ENCODE measurements at places on chromosomes 6 and 20. TPM values are rescaled to one million over a fixed set of nuclear protein-coding genes. Genes with fewer than 3 reads are reported as not detected.

The FRMD1 gene
- not detected for total RNA-seq

The ACSS1 gene
- total RNA-seq, result 57.4 TPM

The SLC35D3 gene
- not detected for total RNA-seq

The TRERF1 gene
- total RNA-seq, result 2.1 TPM

The TNFRSF6B gene
- total RNA-seq, result 13.2 TPM

The OPRM1 gene
- total RNA-seq, result not detected

The XPO5 gene
- 31.9 TPM for total RNA-seq

The MED20 gene
- total RNA-seq, result 27.1 TPM

The CCR6 gene
- 0.78 TPM for total RNA-seq

The SLC4A11 gene
- total RNA-seq, result 133 TPM

The TCP11 gene
- 1.0 TPM for total RNA-seq

The PAK1IP1 gene
- 8.8 TPM for total RNA-seq

The BTBD3 gene
- total RNA-seq, result 32.4 TPM

The RSPO3 gene
- 1.8 TPM for total RNA-seq

The UBE2C gene
- total RNA-seq, result 5.8 TPM

The TOX2 gene
- total RNA-seq, result 7.7 TPM

The ARMC12 gene
- 1.2 TPM for total RNA-seq

The C6orf141 gene
- 7.4 TPM for total RNA-seq

The FNDC1 gene
- total RNA-seq, result 13.8 TPM

The POM121L2 gene
- not detected for total RNA-seq

The CENPQ gene
- total RNA-seq, result 2.4 TPM

The MEI4 gene
- 4.1 TPM for total RNA-seq

The TRIM40 gene
- not detected for total RNA-seq

The ADTRP gene
- total RNA-seq, result 0.40 TPM

The PKHD1 gene
- under 0.01 TPM for total RNA-seq

The TMEM217 gene
- total RNA-seq, result 3.8 TPM
